HAP-1 (cell line): ENCODE measurements at places on chromosomes 3 and 15.

DNA sequence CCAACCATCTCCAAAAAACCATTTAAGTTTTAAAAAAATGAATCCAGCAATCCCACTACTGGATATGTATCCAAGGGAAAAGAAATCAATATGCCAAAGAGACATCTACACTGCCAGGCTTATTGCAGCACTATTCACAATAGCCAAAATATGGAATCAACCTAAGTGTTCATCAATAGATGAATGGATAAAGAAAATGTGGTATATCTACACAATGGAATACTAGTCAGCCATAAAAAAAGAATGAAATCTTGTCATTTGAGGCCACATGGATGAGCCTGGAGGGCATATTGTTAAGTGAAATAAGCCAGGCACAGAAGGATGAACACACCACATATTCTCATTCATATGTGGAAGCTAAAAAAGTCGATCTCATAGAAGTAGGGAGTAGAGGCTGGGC lies 136.1 kb downstream of the FILIP1L start:
- no peak for DNase-seq

DNA sequence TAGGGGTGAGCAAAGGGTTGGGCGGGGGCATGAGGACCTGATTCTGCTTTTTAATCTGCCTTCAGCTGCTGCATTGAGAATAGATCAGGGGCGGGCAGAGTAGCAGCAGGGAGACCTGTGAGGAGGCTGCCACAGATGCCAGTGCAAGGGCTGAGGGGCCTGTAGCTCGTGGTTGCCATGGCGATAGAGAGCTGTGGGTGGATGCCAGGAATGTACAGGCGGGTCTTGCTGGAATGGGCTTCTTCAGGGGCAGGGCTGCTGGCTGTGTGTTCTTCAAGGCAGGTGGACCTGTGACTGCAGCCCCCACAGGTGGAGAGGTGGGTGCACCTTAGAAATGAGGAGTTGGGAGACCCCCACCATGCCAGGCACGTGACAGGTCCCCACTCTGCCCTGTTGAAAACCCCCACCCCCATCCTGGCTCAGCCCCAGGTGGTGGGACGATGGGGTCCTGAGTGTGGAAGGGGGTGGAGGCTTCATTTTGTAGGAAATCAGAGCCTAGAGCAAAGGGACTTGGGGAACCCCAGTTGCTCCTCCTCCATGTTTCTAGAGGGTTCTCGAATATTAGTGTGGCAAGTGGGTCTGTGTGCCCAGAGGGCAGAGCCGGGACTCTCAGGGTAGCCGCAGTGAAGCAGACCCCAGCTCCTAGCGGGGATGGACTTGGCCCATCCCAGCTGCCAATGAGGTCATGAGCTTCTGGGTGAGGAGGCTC lies 38.3 kb downstream of the SLC6A6 start:
- no peak for DNase-seq

DNA sequence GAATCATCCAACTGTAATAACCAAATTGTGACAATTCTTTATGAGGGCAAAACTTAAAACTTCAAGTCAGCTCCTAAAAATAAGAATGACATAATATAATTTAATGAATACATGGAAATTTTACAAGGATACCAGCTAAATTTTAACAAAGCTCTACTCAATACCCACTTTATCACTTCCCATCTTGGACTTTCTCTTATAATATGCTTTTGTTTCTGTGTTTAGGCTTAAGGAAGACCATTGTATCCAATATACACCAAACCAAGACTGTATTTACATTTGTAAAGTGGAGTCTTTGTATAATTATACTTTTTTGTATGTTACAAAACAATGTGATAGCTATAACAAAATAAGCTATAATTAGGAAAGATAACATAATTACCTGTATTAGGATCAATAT lies 16.8 kb downstream of the ATP13A3 start:
- DNase-seq: peak; percentile 82

GRCh38 chr15:58159827-58160386 lies 21.7 kb downstream of the AQP9 start:
- DNase-seq: no peak

GRCh38 chr3:120449701-120450599 lies 842 bp downstream of the FSTL1 start:
- DNase-seq: peak; percentile 35
